NCI-H774 (cell line): ENCODE measurements at places on chromosomes 6 and 20.

DNA sequence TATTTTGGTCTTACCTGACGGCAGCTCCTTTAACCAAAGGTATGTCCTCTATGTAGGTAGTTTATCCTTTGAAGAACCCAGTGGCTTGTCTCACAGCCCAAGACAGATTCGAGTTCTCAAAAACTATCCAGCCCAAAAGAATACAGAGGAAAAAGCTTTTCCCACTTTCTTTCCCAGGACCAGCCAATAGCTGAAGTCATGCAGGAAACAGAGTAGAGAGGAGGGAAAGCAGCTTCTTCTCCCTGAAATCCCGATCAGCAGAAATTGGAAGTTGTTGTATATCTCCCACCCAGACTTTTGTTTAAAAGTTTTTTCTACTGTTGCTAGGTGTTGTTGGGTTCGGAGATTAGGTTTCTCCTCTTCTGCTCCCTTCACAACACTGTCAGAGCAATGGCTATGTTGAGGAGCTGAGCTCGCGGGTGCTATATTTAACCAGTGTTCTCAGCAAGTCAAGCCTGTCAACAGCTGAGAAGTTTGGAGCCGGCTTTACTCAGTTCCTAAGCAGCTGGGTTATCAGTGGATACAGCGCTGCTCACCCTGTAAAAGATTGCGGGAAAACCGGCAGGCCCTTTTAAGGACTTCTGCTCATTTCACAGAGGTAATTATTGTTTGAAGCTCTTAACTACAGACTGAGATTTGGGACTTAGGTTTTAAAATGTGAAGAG is at the start of gene FILIP1:
TSS of gene FILIP1 (minus strand) at position 401 of the 665 bp plus-strand sequence. CDS start 78,828 bp downstream, outside the sequence.
- no peak for DNase-seq

DNA sequence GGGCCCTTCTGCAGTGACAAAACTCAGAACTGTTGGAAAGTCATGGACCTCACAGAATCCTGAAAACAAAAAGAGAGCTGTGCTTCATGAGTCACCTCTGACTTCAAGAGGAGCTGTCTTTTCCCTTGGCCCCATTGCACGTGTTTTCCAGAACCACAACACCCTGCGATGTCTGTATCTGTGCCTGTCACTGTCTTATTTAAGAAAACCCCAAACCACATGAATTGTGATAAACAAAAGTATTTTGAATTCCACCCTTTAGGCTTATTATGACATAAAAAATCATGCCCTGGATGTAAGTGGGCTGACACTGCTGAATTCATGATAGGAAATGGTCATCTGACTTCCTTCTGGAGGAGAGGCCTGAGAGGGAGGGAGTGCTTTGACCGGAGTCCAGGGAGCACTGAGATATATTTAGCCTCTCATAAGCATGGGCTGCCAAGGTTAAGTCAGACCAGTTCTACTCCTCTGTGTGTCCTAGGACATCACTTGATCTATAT is 96.4 kb upstream of the DUSP22 start:
- DNase-seq = no peak

- DNase-seq = peak; percentile 6
These were observed 14.8 kb downstream of the MDFI start for GRCh38 chr6:41652866-41653652.

- DNase-seq = no peak
These were observed 39.2 kb upstream of the RNF8 start for GRCh38 chr6:37314487-37315156.

DNA sequence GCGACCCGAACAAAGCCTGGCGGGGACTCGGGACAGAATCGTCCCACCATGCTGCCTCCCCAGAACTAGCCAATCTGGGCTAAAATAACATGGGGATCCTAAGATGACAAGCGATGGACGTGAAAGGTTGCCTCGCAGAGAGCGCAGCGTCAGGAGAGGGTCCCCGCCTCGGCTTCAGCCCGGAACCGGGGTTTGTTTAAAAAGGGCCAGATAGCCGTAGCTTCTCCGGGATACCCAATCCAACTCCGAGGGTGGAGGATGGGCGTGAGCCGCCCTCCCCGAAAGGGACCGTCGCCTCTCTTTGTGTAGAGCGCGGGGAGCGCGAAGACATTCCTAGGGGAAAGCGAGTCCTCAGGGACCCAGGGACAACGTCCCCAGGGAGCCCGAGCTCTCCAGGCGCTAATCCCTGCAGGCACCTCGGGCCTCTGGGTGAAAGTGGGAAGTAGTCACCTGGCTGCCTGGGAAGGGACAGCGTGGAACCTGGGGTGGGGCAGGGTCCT is 643 bp downstream of the CD24 start:
- peak; percentile 61 for DNase-seq

DNA sequence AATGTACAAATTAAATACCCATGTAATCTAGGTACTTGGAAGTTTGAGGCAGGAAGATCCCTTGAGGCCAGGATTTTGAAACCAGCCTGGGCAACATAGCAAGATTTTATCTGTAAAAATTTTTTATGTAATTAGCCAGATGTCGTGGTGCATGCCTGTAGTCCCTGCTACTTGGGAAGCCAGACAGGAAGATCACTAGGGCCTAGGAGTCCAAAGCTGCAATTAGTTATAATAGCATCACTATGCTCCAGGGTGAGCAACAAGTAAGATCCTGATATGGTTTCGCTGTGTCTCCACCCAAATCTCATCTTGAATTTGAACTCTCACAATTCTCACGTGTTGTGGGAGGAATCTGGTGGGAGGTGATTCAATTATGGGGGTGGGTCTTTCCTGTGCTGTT is 535.8 kb downstream of the TENT5A start:
- DNase-seq = no peak

GRCh38 chr6:51365566-51365965 is 546.9 kb downstream of the TFAP2B start:
- DNase-seq = no peak

DNA sequence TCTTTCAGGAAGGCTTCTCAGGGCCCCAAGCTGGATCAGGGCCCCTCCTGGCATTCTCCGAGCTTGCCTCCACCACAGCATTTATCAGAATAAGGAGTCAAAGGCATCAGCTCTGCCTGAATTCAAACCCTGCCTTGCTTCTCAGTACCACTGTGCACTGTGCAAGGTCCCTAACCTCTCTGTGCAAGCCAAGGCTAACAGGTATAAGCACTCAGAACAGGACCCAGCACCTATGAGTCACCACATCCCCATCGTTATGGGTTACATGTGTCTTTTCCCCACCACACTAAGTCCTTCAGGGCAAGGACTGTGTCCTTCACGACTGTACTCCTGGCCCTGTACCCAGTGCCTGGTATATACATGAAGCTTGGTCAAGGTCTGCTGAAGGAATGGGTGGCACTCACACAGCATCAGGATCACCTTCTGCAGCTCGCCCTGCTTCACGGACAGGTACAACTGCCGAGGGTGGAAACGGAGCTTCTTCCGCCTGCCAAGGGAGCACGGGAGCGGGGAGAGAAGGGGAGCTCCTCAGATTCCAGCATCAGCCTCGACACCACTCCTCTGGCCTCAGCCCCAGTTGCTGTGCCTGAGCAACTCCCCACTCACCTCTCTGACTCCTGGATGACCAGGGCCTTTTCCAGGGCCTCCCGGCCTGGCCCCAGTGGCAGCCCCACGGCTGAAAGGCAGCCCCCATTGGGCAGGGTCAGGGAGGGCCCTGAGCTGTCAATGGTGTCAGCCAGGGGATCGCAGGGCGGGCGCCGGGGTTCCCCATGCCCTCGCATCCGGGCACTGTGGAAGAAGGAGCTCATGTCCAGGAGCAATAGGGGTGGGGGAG is 8.6 kb upstream of the SLC44A4 start:
- no peak for DNase-seq

- no peak for DNase-seq
These were observed 207.0 kb downstream of the SYNDIG1 start for GRCh38 chr20:24676353-24676977.
